ENCODE measurements at places on chromosomes 4 and X.

- DNase-seq = no peak
Measured at GRCh38 chr4:11869191-11869870, 440.6 kb upstream of the HS3ST1 start.

- no peak for DNase-seq
Measured at GRCh38 chr4:112102875-112103370, 42.3 kb upstream of the FAM241A start.

DNA sequence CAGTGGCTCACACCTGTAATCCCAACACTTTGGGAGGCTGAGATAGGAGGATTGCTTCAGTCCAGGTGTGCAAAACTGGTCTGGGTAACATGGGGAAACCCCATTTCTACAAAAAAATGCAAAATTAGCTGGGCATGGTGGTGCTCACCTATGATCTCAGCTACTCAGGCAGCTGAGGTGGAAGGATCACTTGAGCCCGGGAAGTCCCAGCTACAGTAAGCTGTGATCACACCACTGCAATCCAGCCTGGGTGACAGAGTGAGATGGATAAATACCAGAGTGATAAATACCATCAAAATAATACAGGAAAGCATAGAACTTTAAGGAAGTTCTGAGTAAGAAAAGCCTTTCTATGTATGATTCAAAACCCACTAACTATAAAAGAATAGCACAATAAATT, 52.8 kb downstream of the LRBA start:
- no peak for DNase-seq

DNA sequence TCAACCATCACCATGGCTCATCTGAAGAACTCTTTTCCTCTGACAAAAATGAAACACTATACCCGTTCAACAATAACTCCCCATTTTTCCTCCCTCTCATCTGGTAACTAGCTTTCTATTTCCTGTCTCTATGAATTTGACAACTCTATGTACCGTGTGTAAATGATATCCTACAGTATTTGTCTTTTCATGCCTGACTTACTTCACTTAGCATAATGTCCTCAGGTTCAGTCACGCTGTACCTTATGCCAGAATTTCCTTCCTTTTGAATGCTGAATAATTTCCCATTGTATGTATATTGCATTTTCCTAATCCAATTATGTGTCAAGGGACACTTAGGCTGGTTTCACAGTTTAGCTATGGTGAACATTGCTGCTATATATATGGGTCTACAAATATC, 18.2 kb downstream of the MAGEA9 start:
- DNase-seq = no peak

- DNase-seq = no peak
Measured at GRCh38 chrX:149720021-149720689, 8.3 kb downstream of the MAGEA11 start.

GRCh38 chrX:24485976-24486680, 21.0 kb downstream of the PDK3 start:
- no peak for DNase-seq

DNA sequence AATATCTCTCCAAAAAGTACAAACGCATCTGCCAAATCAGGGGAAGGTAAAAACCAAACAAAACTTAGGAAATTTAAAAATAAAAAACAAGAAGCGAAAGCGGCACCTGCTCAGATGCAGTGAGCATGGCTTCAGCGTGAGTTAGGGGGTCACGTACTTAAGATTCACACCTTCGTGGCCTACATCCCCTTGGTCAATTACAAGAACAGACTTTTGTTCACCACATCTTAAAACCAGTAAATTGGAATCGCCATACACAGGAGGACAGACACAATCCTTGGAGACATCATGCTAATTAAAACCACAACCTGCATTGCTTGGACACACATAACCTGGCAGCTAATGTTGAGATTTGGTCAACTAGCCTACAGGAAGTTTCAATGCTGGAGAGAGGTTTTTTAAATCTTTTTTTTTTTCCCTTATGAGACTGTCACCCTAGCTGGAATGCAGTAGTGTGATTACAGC, 12.5 kb upstream of the SEL1L3 start:
- DNase-seq = no peak

GRCh38 chr4:144645102-144645630, 790 bp upstream of the HHIP start:
- DNase-seq = no peak

DNA sequence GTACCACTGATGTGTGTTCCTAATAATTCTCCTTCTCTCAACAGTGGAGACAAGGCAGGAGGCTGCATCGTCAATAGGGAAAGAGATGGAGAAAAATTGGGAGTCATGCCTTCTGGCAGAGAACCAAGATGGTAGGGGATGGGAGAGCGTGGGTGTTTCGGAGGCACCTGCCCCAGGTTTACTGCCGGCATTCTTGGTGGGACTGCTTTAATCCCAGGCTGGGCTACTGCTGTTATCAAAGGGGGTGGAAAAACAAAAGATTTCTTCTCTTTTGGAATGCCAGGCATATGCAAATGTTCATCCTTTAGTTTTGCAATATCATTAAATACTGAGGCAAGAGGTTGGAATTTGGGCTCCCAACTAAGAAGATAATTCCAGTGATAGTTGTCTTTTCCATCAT, 257.0 kb downstream of the DCHS2 start:
- DNase-seq = no peak

DNA sequence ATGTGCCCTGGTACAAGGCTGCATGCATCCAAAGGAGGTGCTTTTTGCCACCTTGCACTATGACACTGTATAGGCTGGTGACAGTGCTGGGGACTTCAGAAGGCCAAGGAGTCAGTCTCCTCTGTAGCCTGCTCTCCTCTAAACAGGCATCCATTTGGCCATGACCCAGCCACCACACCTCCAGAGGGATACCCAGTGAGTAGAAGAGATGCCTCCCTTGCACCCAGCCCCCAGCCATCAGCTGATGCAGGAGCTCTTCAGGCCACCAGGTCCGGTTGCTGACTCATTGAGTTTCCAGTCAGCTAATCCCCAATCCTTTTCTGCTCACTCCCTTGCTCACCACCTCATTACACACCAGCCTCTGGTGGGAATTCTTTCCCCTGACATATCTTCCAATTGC, 99.8 kb downstream of the PJA1 start:
- no peak for DNase-seq

DNA sequence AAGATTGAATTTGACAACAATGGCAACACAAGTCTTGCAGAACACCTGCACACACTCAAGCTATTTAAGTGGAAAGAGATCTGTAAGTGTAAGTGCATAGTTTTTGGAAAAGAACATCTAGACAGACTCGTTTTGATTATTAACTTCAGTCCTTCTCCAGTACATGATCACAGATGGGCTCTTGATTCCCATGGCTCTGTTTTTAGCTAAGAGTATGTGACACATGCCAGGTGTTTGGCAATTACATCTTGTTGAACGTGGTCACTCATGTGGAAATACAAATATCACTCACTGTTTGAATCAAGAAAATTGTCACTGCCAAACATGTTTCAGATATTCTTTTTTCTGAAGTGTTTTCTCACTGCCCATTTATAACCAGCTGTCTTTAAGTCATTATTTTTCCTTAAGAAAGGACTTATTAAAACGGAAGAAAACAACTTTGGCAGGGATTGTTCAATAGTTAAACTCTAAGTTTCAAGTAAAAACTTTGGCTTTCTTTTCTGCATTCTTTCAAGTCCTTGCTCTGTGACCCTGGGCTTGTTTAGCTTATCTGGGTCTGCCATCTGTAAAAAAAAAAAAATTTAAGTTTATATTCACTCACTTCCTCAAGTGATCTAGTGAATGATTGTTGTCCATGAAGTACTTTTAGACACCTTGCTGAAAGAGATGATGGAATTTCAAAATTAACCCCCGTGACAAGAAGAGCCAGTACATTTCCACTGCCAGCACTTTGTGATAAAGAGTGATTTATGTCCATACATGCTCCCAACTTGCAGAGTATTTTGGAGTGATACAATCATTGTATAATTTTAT, 125.4 kb downstream of the ATXN3L start:
- no peak for DNase-seq

GRCh38 chr4:7828011-7828720, 111.5 kb downstream of the AFAP1 start:
- peak; percentile 40 for DNase-seq

DNA sequence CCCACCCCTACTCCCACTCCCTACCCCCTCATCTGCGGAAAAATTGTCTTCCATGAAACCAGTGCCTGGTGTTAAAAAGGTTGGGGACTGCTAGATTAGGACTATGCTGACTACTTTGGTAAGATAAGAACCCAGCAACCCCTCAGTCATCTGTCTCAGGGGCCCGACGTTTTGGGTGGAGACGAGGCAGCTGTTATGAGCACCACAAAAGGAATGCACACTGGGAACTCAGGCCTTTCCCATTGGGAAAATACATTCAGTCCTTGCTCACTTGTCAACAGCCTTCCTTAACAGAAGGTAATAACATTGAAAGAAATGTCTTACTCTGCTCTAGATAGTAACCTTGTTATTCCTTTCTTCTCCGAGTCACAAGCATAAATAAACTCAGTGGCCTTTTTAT, 310.8 kb downstream of the AFF2 start:
- no peak for DNase-seq

- DNase-seq = no peak
Measured at GRCh38 chrX:18220786-18221185, at the start of gene BEND2. Gene BEND2, minus strand, starts transcription at chrX:18220886. Its CDS starts 136 bp downstream, at chrX:18220750.
